ENCODE measurements at places on chromosomes 11 and 22.

DNA sequence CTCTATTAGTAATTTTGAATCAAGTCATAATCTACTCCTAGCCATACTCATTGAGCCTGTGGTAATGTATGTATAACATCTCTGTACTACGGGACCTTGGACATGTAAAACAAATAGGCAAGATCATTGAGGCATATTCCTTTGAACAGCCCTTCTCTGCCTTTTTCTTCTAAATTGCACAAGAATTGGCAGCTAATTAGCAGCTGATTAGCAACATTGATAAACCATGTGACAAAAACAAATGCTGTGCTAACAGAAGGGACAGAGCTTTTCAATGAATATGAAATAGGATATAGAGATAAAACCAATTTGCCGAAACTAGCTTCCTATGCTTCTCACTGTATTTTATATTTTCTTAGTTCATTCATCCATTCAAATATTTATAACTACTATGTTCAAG, 1474.2 kb downstream of the FAM181B start:
- DNase-seq: no peak

DNA sequence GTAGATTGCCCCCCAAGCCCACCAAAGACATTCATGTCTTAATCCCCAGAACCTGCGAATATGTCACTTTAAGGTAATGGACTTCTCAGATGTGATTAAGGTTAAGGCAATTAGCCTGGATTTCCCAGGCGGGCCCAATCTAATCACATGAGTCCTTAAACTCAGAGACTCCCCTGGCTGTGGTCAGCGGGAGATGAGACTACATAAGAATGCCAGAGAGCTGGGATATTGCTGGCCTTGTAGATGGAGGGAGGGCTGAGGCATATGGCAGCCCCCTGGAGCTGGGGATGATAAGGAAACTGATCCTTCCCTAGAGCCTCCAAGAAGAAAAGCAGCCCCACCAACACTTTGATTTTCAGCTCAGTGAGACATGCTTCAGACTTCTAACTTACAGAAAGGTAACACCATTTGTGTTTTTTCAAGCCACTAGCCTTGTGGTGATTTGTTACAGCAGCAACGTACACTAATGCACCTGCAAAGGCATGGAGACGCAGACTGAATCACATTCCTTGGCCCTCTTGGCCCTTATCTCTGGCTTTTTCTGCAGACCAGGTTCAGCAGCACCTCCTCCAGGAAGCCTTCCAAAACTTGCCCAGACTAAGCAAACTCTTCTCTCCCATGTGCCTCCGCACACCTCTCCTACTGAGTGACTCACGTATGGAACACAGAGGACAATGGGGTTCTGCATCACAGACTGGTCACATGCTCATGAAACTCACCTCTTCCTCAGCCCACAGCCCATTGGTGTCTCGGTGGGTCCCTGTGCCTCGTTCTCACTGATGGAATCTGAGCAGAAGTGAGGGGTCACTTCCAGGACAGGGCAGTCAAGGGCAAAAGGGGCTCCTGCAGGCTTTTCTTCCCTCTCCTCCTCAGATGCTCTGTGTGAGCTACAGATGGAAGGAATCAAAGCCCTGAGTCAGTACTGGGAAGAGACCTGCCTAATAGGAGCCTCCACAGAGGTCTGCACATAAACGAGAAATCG, 86.3 kb upstream of the HMGXB4 start:
- no peak for DNase-seq

DNA sequence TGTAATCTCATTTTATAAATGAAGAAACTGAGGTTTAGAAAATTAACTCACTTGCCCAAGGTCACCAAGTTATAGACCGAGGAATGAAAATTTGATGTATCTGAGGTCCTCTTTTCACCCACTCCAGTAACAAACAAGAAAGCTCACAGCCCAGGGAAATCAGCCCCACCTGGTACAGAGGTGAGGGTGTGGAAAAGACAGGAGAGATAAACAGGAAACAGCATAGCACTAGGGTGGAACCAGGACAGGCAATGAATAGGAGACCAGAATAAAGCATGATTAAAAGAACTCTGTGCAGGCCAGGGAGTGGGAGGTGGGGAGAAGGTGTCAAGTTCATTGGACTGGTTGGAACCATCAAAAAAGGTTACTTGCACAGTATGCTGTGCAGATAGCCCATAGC, 46.2 kb upstream of the SMCO4 start:
- no peak for DNase-seq

- no peak for DNase-seq
These were observed 154.4 kb downstream of the WNT11 start for GRCh38 chr11:76051937-76052336.

DNA sequence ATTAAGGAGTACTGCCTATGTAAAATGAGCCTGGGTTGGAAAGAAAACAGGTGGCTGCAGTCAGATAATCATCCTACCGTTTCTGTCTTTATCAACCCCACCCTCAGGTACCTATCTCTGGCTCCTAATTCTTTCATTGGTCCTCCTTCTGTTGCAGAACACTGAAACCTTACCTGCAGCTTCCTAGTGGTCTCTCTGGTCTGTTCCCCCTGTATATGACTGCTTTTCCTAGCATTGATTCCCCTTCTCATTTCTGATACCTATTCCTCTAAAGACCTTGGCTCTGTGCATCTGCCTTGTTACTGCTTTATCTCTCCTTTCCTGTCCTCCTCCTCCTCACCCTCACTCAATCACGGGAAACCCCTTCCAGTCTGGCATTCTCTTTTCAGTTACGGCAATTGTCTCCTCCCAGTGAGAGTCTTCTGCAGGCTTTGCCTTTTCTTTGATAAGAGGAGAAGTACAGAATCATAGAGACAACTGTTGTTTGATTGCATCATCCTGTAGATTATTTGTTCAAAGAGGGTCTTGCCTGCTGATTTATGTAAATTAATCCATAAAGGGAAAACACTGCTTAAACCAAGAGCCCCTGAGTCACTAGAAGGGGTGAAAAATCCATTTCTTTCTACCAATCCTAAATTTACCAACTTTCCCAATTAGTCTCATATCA, 301.2 kb downstream of the AASDHPPT start:
- DNase-seq: no peak

DNA sequence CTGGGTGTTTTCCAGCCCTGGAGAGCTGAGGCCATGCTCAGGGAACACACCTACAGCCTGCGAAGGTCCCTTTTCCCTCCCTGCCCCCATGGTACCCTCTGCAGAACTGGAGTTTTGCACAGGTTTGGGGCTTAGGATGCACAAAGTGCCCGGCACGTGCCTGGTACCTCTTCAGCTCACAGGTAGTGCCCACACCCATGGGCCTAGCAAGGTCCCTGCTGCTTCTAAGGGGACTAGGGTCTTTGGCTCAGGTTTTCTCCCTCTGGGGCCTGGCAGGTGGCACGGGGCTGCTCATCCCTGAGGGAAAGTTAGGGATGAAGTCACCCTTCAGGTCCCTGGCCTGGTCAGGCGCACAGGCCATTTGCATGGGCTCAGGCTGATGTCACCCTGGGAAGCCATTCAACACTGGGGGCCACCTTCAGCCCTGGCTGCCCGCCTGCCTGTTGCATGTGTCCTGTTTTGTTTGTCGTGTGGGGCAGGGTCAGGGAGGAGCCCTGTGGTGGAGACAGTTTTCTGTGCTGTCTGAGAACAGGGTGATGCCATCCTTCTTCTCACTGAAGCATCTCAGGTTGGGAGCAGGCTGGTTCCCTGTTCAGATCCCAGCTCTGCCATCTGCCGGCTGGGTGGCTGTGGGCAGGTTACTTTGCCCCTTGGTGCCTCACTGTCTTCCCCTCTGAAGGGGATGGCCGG, 68.3 kb upstream of the CRYBB3 start:
- DNase-seq: no peak

DNA sequence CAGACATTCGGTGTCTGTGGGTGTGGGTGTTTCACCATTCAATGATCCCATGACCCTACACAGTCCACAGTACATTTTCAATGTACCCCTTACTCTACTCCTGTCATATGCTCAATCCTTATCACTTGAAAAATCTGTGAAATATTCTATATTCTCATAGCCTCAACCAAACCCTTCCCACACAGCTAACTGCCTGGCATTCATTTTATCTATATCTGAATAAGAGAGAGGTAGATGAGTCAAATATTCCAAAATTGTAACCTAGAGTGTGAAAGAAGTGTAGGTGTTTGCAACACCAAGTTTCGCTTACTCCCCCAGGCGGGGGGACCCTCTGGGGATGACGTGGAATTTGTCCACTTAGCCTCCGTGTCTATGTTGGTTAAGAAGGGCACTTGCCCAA, 354.8 kb downstream of the ETS1 start:
- DNase-seq: peak; percentile 76

DNA sequence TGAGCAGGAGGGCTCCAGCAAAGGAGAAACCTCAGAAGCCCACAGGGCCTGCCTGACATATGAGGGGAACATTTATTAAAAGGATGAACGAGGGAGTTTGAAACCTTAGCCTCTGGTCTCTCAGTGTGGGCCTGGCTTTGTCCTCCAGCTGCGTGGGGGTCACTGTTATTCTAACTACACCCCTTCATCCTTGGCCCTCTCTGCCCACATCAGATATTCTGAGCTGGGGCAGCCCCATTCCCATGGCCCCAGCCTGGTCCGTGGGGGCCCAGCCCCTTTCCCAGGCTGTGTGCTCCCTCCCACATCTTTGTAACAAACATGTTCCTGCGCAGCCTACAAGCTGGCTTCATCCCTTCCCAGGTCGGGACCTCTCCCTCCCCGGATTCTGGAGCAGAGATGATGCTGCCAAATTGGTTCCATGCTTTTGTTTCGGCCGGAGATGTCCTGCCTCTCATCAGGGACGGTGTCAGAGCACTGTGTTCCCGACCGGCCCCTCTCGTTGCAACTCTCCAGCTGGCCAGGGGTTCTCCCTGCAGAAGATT, 4.0 kb downstream of the FXYD6 start:
- DNase-seq: no peak

- DNase-seq: no peak
These were observed 8.0 kb downstream of the SCN4B start for GRCh38 chr11:118144301-118145268.

DNA sequence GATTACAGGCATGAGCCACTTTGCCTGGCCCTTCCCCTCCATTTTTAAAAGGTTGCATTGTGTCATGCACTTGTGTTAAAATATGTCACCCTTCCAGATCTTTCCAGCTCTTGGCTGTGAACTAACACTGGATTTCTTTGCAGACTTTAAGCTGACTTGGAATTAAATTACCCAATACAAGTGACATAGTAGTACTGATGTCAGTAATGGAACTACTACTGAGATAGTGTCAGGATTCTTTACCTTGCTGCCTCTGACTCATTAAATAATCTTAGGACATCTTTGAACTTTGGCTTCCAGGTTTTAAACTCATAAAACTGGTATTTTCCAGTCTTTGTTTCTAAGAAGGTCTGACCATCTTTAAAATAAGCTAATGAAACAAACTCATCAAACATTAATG, 51.8 kb upstream of the OR4B1 start:
- DNase-seq: no peak

GRCh38 chr22:24697621-24698082, 76.9 kb downstream of the PIWIL3 start:
- no peak for DNase-seq

- no peak for DNase-seq
These were observed 141.0 kb downstream of the ARHGAP42 start for GRCh38 chr11:100827934-100828661.

GRCh38 chr22:38433871-38434270, 21.1 kb downstream of the KCNJ4 start:
- DNase-seq: no peak

GRCh38 chr22:37979782-37980181, 4.6 kb downstream of the SOX10 start:
- no peak for DNase-seq

GRCh38 chr11:109864834-109865547, 228.2 kb upstream of the ZC3H12C start:
- no peak for DNase-seq

- peak; percentile 58 for DNase-seq
These were observed 621 bp downstream of the KCNC1 start for GRCh38 chr11:17734986-17735817.

DNA sequence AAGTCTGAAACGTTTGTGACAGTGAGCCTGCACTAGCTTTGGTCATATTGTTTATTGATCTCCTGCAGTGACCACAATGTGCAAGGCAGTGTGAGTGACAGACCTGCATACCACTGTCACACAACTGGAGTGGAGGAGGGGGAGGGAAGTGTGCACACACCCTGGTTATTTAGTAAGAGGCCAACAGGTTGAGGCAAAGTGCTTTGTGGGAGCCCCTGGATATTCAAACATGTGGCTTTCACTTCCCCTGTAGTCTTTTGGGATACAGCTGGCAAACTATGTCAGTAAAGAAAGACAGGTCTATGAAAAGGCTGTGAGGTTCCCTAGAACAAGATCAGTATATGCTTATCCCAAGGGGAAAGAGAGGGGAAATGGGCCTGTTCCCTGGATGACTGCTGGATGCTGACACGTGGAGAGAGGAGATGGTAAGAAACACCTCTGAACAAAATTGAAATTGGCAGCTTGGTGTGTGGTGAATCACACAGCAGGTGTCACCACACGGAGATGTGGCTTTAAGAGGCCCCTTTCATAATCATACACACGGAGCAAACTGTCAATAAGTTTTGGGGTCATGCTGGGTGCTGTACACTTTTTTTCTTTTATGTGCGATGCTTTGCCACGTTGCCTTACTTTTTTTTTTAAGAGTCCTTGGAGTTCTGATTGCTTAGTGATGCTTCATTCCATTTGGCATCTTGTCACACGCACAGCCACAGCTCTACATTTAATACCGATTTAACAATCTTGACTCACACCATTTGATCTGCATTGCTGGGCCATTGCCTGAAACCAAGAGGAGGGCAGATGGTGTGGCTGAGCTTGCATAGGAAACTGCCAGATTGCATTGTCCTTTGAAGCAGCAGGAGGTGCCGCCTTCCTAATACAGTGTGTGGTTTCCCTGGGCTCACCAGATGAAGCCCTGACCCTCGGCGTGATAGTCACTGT, 11.3 kb downstream of the OSBP2 start:
- DNase-seq: peak; percentile 58

DNA sequence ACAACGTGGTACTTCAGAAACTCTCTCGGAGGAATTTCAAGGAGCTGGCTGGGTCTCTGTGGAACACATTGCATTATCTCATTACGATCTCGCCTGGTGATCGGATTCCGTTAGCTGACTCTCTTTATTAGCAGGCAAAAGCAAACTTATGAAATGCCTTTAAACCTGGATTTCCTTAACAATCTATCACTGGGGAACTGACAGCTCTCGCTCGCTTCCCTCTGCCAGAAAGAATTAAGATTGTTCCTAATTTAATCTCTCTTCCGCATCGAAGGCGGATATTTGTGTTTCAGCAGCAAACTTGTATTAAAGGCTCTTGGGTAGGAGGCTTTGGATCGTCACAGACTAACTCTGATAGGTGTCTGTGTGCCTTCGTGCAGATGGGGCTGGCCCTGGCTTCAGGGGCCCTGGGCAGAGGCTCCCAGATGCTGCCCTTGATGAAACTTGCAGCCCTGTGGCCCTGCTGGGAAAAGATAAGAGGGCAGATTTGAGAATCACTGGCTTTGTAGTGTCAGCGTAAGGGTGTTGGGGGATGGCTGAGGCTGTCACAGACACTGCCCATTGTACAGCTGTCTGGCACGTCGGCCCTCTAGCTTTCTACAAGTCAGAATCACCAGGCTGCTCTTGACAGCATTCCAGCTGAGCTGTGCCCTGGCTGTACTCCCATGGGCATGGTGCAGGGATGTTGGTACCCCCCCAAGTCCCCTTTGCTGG, 162.2 kb upstream of the NECTIN1 start:
- no peak for DNase-seq
